ENCODE measurements at places on chromosomes 4 and X. TPM values are rescaled to one million over a fixed set of nuclear protein-coding genes. Genes with fewer than 3 reads are reported as not detected.
A peak's percentile ranks its signal among the peaks of the same experiment; 100 is the strongest.

GRCh38 chr4:110268790-110269189, 70.4 kb upstream of the ELOVL6 start:
- no peaks in the 10 kb centered on the region for H3K36me3 ChIP-seq
- no peak for DNase-seq
- H3K4me1 ChIP-seq = no peaks in the 10 kb centered on the region
- no peak overlapping the region for H3K27ac ChIP-seq

DNA sequence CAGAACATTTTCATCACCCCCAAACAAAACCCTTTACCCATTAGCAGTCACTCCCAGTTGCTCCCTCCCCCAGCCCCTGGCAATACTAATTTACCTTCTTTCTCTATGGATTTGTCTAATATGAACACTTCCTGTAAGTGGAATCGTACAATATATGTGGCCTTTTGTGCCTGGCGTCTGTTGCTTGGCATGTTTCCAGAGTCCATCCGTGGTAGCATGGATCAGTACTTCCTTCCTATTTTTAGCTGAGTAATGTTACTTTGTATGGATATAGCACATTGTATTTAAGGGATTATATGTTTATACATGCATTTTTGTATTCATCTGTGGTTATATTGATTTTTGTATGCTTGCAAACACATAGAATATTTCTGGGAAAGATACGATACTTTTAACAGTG, 48.2 kb downstream of the PPEF1 start:
- peaks cover 15% of the 10 kb centered on the region for H3K27me3 ChIP-seq
- no peak overlapping the region for H3K4me3 ChIP-seq
- H3K36me3 ChIP-seq = no peaks in the 10 kb centered on the region
- no peak for DNase-seq
- no peak overlapping the region for H3K27ac ChIP-seq

- no peaks in the 10 kb centered on the region for H3K36me3 ChIP-seq
- no peak overlapping the region for H3K4me3 ChIP-seq
- no peak for DNase-seq
Observed at GRCh38 chr4:793093-793861, 32.7 kb downstream of the CPLX1 start.

CCDC149 gene
- total RNA-seq = 12.3 TPM

TMEM144 gene
- total RNA-seq = 20.4 TPM

S100P gene
- total RNA-seq = not detected

RRH gene
- not detected for total RNA-seq

- no peaks in the 10 kb centered on the region for H3K4me1 ChIP-seq
- H3K4me3 ChIP-seq = peak overlapping the region; percentile 57
- DNase-seq = peak; percentile 49
- H3K36me3 ChIP-seq = no peaks in the 10 kb centered on the region
- H3K27ac ChIP-seq = peak overlapping the region; percentile 83
Observed at GRCh38 chrX:68832101-68832416, 3.2 kb downstream of the EFNB1 start.
